ENCODE measurements at places on chromosomes 5 and 9.

DNA sequence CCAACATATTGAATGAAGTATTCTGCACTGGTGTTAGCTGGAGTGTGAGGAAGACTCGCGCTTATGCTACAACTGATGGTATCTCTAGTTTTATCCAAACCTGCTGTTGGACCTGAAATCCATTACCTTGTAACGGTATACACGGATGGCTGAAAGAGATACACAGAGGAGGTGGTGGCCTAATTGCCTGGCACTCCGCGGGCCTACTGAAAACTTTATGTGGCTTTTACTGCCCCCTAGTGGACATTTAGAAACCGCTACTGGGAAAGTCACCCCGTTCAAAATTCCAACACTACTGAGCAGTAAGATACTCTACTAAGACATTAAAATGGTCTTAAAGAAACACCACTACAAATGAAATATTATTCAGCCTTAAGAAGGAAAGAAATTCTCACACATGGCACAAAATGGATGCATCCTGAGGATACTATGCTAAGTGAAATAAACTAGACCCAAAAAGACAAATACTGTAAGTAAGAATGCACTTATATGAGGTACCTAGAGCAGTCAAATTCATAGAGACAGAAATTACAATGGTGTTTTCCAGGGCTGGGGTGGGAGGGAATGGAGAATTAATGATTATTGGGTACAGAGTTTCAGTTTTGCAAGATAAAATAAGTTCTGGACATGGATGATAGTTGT, 100.4 kb downstream of the TTLL11 start:
- H3K27me3 ChIP-seq = peaks cover 13% of the 10 kb centered on the region
- H3K27ac ChIP-seq = no peak overlapping the region
- no peaks in the 10 kb centered on the region for H3K36me3 ChIP-seq
- peak; percentile 51 for DNase-seq
- H3K4me1 ChIP-seq = peaks cover 41% of the 10 kb centered on the region

DNA sequence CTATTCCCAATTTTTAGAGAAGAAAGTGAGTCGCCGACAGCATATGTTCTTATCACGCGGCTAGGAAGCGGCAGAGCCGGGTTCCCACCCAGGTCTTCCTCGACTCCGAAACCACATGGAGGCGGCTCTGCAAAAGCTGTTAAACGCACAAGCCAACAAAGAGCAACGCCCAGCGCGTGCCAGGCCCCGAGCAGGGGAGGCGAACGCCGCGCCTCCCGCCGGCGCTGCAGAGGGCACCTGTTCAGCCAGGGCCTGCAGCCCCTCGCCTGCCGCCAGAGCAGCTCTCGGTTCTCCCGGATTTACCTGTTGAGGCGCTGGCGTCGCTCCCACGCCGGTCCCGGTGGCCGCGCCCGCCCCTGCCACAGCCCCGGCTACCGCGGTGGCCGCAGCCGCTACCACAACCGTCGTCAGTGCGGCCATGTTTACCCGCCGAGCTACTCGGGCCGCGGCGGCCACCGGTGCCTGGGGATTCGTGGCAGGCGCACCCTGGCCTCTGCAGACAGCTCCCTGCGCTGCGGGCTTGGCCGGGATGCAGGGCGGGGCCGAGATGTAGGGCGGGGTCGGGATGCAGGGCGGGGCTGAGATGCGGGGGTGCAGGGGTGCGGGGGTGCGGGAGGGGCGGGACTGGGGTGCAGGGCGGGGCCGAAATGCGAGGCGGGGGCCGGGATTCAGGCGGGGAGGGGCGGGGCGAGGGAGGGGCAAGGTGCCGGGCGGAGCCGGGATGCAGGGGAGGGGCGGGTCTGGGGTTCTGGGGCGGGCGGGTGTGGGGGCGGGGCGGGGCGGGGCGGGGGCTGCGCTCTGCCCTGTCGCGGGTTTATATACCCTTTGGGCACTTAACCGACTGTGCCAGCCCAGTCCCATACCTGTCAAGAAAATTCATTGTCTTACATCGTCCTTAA, at the start of gene CCDC112:
Gene CCDC112 (minus strand): TSS at position 531 of the 899 bp plus-strand sequence. CDS start 111 bp downstream, at position 420.
- H3K27me3 ChIP-seq = peaks cover 13% of the 10 kb centered on the region
- peaks cover 39% of the 10 kb centered on the region for H3K36me3 ChIP-seq
- peaks cover 18% of the 10 kb centered on the region for H3K4me1 ChIP-seq
- DNase-seq = peak; percentile 83
- H3K27ac ChIP-seq = no peak within 1 kb of the TSS

DNA sequence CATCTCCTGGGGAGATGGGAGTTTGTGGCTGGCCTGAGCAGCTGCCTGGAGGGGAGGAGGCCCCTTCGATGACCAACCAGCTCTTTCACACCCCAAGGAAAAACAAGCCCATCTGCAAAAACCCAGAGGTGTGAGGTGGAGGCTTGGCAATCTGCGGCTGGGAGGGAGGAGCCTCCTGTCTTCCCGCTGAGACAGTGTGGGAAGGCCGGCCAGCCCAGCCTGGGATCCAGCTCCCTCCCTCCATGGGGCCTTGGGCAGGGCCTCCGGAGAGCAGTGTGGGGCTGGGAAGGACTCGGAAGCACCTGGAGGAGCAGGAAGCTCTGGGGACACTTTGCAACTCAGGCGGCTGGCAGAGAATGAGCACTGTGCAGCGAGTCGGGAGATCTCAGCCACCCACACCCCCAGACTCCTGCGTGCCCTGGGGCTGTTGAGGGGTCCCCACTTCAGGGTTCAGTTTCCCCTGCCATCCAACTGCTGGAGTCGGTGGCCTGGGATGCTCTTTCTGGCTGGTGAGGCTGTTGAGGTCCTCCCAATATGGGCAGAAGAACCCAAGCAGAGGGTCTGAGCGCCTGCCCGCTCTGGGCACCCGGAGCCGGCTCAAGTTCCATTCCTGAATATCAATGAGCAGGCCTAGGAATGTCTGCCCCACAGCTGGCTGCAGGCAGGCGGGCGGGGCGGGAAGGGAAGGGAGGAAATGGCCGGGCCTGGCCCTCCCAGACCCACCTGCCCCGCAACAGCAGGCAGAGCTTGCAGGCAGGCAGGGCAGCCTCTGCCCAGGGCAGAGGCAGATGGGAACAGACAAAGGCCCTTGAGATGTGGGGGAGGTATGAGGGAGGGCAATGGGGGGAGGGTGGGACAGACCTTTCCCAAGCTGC, 101.1 kb downstream of the FGF18 start:
- peak; percentile 66 for DNase-seq
- no peak overlapping the region for H3K4me3 ChIP-seq
- peaks cover 89% of the 10 kb centered on the region for H3K4me1 ChIP-seq
- H3K27ac ChIP-seq = no peak overlapping the region

DNA sequence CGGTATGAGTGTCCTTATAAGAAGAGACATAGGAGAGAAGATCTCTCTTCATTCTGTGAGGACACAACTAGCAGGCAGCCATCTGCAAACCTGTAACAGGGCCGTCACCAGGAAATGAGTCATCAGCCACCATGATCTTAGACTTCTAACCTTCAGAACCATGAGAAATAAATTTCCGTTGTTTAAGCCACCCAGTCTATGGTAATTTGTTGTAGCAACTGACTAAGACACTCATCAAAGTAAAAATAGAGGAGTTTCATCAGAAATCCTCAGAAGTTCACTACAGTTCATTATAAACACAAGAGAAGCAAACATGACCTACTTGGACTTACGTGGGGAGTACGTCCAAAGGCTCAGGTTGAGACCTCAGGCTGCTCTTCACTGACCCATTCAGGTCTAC, 357.7 kb downstream of the SEMA5A start:
- peaks cover 7% of the 10 kb centered on the region for H3K27me3 ChIP-seq
- H3K4me3 ChIP-seq = no peak overlapping the region
- H3K27ac ChIP-seq = no peak overlapping the region
- DNase-seq = no peak
- H3K4me1 ChIP-seq = peaks cover 5% of the 10 kb centered on the region
- H3K36me3 ChIP-seq = peaks cover 51% of the 10 kb centered on the region

DNA sequence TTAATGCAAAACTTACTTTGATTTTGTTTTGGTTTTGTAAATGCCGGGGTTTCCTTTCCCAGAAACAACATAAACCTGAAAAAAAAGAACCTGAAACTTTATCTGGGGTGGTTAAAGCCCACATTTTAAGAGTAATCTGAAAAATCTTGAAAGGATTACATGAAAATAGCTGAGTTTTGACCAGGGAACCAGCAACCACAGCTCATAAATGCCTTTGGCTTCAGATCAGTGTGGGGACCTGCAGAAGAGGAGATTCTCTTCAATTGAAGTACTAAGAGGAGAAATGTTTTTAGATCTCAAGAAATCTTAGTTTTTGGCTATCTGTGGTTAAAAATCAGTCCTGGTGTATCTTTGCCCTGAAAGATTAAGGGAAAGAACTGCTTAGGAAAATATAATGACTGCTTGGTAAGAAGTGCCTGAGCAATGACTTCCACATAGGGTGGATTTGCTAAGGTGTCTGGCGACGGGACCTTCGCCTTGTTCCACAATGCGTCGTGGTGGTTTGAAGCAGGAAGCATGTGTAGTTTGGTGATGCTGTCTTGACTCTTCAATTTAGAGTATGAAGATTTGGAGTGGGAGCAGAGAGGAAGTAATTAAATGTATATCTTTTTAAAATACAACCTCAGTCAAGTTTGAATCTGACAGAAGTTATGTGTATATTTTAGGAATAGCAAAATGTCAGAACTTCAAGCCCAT, 186.5 kb downstream of the MAN2A1 start:
- H3K4me3 ChIP-seq = no peak overlapping the region
- H3K36me3 ChIP-seq = no peaks in the 10 kb centered on the region
- no peak for DNase-seq
- no peaks in the 10 kb centered on the region for H3K27me3 ChIP-seq

DNA sequence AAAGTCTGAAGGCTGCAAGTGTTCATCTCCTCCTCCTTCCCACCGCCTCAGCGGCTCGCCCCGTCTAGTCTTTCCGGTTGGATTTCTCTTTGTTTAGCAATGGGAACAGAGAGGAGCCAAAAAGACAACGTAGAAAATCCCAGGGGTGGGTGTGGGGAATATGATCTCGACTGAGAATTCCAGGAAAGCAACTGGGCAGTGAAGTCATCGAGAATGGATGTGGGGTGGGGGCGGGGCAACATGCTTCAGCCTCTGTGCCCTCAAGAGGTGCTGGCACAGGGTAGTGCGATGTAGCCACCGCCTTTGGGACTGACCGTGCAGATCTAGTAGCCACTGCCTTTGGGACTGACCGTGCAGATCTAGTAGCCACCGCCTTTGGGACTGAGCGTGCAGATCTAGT, 12.9 kb downstream of the MSX2 start:
- H3K4me3 ChIP-seq = peak overlapping the region; percentile 14
- H3K27ac ChIP-seq = no peak overlapping the region
- H3K27me3 ChIP-seq = peaks cover 41% of the 10 kb centered on the region
- peak; percentile 24 for DNase-seq
- no peaks in the 10 kb centered on the region for H3K36me3 ChIP-seq

- DNase-seq = no peak
- H3K4me1 ChIP-seq = no peaks in the 10 kb centered on the region
- peaks cover 5% of the 10 kb centered on the region for H3K36me3 ChIP-seq
Measured at GRCh38 chr5:80507663-80508062, 19.8 kb downstream of the FAM151B start.
